GF-D8 (cell line): ENCODE measurements at places on chromosomes 4 and X.

DNA sequence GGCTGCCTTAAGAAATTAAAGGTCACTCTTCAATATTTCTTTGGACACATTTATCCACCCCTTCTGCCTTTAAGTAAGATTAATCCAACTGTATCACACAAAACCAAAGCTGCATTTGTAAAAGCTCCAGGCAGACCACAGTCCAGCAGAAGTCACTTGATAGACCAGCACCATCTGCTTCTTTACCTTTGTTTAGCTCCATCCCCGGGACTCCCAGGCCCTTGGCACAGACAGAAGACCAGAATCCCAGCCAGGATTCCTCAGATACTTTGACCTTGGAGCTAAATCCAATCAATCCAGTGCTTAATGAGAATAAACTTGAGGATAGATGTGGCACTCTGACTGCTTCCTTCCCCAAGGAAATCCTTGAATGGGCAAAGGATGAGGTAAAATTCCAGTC lies 333.1 kb upstream of the RASGEF1B start:
- DNase-seq: no peak

- DNase-seq: no peak
These were observed 57.9 kb upstream of the PLS3 start for GRCh38 chrX:115503099-115503498.

GRCh38 chr4:40874331-40874730 lies 124.6 kb downstream of the NSUN7 start:
- no peak for DNase-seq

GRCh38 chr4:38967260-38968095 lies 64.7 kb downstream of the TMEM156 start:
- no peak for DNase-seq

- no peak for DNase-seq
These were observed 1239.7 kb downstream of the C4orf33 start for GRCh38 chr4:130335417-130336194.

- no peak for DNase-seq
These were observed 145.3 kb downstream of the ATRX start for GRCh38 chrX:77640702-77641101.
